ENCODE measurements at places on chromosomes 3 and 15. TPM values are rescaled to one million over a fixed set of nuclear protein-coding genes. Genes with fewer than 3 reads are reported as not detected.

KNL1 gene
- 0.19 TPM for total RNA-seq

B4GALT4 gene
- 14.5 TPM for total RNA-seq

ANKUB1 gene
- not detected for total RNA-seq

CCR9 gene
- total RNA-seq, result not detected

LRRIQ4 gene
- not detected for total RNA-seq

ST8SIA2 gene
- not detected for total RNA-seq

SCAMP5 gene
- 4.1 TPM for total RNA-seq

TLR9 gene
- not detected for total RNA-seq

CLEC3B gene
- total RNA-seq, result 1,223 TPM

THAP10 gene
- 2.1 TPM for total RNA-seq

CCRL2 gene
- total RNA-seq, result 27.0 TPM

SLC9A9 gene
- 22.7 TPM for total RNA-seq

IQCF6 gene
- not detected for total RNA-seq

ECE2 gene
- not detected for total RNA-seq

IMPG2 gene
- 0.33 TPM for total RNA-seq

DZIP3 gene
- 6.2 TPM for total RNA-seq

EPHB3 gene
- total RNA-seq, result not detected

TPRG1 gene
- total RNA-seq, result 58.0 TPM

FBXW12 gene
- total RNA-seq, result 1.1 TPM

MAGEL2 gene
- total RNA-seq, result 0.51 TPM

GALNT15 gene
- total RNA-seq, result 871 TPM

MRPL47 gene
- total RNA-seq, result 12.6 TPM

FSD2 gene
- total RNA-seq, result not detected
